D341Med (cell line): ENCODE measurements at places on chromosomes 3 and 15.

- DNase-seq, result no peak
Measured at GRCh38 chr3:141292356-141293058, 60.9 kb downstream of the PXYLP1 start.

DNA sequence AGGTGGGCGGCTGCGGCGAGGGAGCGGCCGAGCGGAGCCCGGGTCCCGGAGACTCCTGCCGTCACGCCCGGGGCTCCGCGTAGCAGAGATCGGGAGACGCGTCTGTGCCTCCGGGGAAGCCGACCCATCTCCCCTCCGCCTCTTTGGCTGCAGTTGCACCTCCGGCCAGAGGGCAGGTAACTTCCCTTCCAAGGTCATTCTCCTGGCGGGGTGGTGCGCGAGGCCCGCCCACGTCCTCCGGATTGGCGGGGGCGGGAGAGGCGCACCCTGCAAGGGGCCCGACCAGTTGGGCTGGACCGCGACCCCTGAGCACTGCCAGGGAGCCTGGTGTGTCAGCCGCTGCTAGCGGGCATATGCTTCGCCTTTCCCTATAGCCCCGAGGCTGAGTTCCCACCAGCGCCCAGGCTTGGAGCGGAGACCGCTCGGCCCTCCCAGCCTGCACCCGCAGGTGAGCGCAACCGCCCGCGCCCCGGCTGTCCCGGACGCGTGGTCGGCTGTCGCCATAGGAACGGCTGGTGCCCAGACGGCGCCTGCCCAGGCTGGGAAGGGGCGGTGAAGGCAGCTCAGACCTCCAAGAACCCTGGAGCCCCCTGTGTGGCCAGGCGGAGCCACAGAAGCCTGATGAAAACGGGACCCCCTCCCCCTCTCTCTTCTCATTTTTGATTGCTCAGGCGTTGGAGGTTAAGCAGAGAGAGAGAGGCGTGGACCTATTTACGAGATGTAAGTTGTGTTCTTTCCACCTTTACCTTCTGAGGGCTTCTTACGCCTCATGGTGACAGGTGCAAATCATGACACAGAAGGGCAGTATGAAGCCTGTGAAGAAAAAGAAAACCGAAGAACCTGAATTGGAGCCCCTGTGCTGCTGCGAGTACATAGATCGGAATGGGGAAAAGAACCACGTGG lies 453 bp downstream of the ZDHHC23 start:
- DNase-seq, result peak; percentile 75

DNA sequence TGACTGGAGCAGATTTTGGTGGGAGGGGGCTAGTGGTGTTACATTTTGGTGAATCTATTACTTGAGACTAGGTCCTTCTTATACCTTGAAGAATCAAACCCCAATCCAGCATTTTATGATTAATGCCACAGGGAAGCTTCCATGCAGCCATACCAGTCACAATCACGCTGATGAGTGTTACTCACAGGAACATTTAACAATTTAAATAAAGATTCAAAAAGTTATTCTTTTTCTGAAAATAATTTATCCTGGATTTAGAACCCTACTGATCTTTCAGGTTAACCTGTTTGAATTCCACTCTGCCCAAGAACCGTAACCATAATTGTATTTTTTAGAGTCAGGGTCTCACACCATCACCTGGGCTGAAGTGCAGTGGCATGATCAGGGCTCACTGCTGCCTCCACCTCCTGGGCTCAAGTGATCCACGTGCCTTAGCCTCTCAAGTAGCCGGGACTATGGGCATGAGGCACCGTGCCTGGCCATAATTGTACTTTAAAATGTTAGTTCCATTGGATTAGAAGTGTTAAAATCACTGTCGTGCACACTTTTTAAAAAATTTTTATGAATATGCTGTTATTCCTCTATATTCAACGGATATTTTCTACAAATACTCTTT lies 929 bp upstream of the MTMR10 start:
- no peak for DNase-seq

DNA sequence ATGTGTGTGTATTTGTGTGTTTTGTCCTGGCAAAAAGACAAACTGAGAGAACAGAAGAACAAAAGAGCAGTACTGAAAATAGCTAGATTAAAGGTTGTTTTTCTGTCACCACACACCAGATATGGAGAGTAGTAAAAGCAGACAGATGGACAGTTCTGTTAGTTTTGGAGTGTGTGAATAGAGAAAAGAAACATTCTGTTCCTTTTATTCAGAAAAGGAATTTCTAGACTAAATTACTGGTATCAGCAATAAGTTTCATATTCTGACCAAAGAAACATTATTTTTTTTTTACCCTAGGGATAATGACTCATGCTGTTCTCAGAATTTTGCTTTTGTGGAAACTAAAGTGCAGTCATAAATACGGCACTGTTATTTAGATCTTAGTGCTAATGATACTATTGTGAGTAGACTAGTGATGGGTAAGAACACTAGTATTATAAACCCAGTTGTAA lies 32.9 kb downstream of the PIK3CA start:
- DNase-seq, result no peak

DNA sequence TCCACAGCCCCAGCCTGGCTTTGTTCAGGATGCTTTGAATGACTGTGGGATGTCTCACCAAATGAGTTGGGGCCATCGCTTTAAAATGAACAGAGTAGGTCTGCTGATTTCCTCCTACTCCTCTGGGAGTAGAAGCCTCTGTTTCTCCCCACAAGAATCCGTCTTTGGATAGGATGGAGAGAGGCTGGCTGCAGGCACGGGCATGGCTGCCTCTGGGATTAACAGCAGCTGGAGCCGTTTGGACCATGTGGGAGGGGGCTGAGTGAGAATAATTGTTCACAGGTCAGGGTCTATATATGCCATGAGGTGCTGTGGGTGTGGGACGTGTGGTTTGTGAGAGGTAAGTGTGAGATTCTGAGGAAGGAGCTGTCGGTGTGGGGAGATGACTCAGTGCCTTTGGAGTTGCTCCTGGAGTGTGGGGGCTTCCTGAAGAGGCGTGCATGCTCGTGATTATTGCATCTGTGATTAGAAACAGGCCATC lies 48.0 kb upstream of the APEH start:
- no peak for DNase-seq

DNA sequence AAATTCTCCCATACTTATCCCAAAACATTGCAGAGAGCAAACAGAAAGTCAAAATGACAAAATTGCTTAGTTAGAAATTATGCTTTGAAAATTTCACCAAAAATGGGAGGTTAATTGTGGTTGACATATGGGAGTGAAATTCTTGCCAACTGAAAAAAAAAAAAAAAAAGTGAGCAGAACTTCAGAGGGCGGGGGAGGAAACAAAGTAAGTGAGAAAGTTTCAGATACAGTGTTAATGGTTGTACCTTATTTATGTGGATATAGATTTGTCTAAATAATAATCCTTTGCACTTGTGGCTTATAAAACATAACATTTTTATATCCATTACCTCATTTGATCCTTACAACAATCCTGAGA lies 91.5 kb upstream of the RAP2B start:
- no peak for DNase-seq

DNA sequence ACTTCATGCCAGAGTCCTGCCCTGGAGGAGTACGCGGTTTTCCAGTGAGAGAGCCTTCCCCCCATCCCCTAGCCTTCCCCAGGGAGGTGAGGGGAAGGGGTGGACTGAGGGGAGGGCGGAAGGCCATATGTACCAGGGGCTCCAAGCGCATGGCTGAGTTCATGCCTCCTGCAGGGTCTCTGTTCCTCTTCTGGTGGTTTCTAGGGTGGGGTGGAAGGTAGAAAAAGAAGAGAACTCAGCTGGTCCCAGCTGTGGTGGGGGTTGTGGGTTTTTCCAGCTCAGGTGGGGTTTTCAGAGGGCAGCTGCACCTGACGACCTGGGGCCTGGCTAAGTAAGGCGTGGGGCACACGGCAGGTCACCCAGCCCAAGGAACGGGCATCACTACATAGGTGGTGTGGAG lies 10.7 kb upstream of the IQSEC1 start:
- DNase-seq, result no peak

DNA sequence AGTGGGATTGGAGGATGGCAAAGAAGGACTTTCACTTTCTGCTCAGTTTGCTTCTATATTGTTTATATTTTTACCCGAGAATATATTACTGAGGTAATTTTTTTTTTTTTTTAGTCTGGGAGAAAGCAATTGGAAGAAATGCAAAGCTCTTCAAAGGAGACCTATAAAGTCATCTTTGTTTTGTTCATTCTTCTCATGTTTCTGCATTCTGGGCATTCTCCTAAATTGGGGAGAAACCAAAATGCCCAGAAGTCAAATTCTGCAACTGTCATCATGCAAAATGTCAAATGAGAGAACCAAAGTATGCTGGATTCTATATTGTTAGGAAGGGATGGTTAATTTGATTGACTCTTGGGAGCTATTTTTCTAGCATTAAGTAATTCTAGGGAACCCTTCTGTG lies 168.3 kb upstream of the TSC22D2 start:
- DNase-seq, result no peak

- no peak for DNase-seq
Measured at GRCh38 chr3:124923833-124924232, 10.7 kb downstream of the MUC13 start.
